ENCODE measurements at places on chromosomes 1 and 21. TPM values are rescaled to one million over a fixed set of nuclear protein-coding genes. Genes with fewer than 3 reads are reported as not detected.

- no peak for DNase-seq
- H3K4me3 ChIP-seq: no peak overlapping the region
- no peaks in the 10 kb centered on the region for H3K36me3 ChIP-seq
- peaks cover 13% of the 10 kb centered on the region for H3K4me1 ChIP-seq
Measured at GRCh38 chr1:199221371-199222150, 582.7 kb downstream of the PTPRC start.

- H3K27ac ChIP-seq: no peak overlapping the region
- no peaks in the 10 kb centered on the region for H3K4me1 ChIP-seq
- no peak for DNase-seq
- H3K36me3 ChIP-seq: no peaks in the 10 kb centered on the region
Measured at GRCh38 chr1:62062087-62062486, 132.6 kb upstream of the L1TD1 start.

GRCh38 chr1:39637361-39637760, 2.1 kb downstream of the HEYL start:
- no peaks in the 10 kb centered on the region for H3K36me3 ChIP-seq
- H3K27me3 ChIP-seq: no peaks in the 10 kb centered on the region
- DNase-seq: peak; percentile 79
- H3K4me1 ChIP-seq: no peaks in the 10 kb centered on the region
- H3K4me3 ChIP-seq: no peak overlapping the region

- H3K4me1 ChIP-seq: peaks cover 26% of the 10 kb centered on the region
- no peaks in the 10 kb centered on the region for H3K36me3 ChIP-seq
- no peak overlapping the region for H3K27ac ChIP-seq
- H3K27me3 ChIP-seq: no peaks in the 10 kb centered on the region
- no peak overlapping the region for H3K4me3 ChIP-seq
Measured at GRCh38 chr1:109367626-109368025, 30.1 kb downstream of the SORT1 start.

CYP4A22 gene
- polyA plus RNA-seq: not detected

KRTAP19-3 gene
- polyA plus RNA-seq: not detected
